ENCODE measurements at places on chromosomes 3 and 15.

GRCh38 chr15:35980719-35981118, 434.8 kb upstream of the DPH6 start:
- H3K27ac ChIP-seq, result no peak overlapping the region
- H3K4me1 ChIP-seq, result no peaks in the 10 kb centered on the region
- H3K4me3 ChIP-seq, result no peak overlapping the region
- DNase-seq, result no peak
- H3K27me3 ChIP-seq, result no peaks in the 10 kb centered on the region

GRCh38 chr15:66654739-66655375, 47.2 kb upstream of the SMAD6 start:
- no peak overlapping the region for H3K4me3 ChIP-seq
- DNase-seq, result peak; percentile 42
- H3K27ac ChIP-seq, result no peak overlapping the region
- H3K36me3 ChIP-seq, result no peaks in the 10 kb centered on the region

GRCh38 chr15:36883713-36884517, 216.4 kb downstream of the MEIS2 start:
- peak overlapping the region; percentile 24 for H3K27ac ChIP-seq
- H3K27me3 ChIP-seq, result peaks cover 97% of the 10 kb centered on the region
- peaks cover 1% of the 10 kb centered on the region for H3K36me3 ChIP-seq
- peaks cover 2% of the 10 kb centered on the region for H3K4me1 ChIP-seq

DNA sequence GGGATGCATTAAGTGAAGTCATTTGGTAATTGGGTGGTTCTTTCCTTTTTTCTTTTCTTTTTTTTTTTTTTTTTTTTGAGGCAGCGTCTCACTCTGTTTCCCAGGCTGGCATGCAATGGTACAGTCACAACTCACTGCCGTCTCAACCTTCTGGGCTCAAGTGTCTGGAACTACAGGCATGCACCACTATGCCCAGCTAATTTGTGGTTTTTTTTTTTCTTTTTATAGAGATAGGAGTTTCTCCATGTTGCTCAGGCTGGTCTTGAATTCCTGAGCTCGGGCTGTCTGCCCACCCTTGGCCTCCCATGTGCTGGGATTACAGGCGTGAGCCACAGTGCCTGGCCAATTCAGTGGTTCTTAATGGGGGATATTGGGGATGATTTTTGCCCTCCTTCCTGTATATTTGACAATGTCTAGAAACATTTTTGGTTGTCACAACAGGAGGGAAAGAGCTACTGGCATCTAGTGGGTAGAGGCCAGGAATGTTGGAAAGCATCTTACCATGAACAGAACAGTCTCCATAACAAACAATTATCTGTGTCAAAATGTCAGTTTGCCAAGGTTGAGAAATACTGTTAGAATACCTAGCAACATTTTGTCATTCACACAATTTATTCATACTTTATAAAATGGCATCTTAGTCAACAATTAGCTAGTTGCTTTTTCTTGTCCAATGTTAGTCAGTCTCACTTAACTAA, 79.4 kb upstream of the CNTN3 start:
- H3K36me3 ChIP-seq, result no peaks in the 10 kb centered on the region
- DNase-seq, result no peak
- no peak overlapping the region for H3K27ac ChIP-seq

Measured in activated CD8-positive, alpha-beta memory T cell treated with anti-CD3 and anti-CD28 coated beads, Interleukin-2, amount 10 ng/mL, durations not matched to agents 7 days and 5 days (primary cell).